ENCODE measurements at places on chromosomes 2 and 18.

DNA sequence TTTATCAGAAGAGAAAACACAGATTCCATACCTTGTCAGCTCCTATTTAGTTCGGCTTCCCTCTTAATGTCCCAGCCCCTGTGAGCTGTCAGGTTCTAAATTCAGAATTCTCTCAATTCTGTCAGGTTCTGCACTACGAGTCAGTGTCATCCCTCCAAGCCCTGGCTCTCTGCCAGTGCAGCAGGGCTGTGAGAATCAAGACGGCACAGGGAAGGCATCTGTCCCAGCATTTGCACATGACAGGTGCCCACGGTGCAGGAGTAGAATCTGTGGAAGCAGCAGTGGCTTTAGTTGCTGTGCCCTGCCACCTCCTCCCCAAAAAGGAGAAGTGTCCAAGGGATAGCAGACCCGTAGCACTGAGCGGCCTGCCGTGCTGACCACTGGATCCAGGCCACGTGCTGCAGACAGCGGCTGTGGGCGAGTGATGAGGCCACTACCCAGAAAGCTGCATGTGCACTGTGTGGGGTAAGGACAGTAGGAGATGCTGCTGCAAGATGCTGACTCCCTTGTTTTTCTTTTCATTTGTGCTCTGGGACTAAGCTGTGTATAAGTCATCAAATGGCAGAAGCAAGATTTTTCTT, 12.8 kb downstream of the RBFA start:
- no peak for DNase-seq

DNA sequence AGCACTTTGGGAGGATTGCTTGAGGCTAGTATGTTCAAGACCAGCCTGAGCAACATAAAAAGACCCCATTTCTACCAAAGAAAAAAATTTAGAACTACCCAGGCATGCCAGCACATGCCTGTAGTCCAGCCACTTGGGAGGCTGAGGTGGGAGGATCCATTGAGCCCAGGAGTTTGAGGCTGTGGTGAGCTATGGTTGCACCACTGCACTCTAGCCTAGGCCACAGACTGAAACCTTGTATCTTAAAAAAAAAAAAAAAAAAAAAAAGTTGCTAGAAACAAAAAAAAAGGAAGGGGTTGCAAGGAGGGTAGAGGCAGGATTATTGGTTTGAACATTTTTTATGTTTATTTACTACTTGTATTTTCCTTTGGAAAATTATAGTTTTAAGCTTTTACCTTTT, 4.8 kb downstream of the SEC11C start:
- DNase-seq, result no peak

GRCh38 chr2:72097276-72097675, 50.4 kb downstream of the CYP26B1 start:
- no peak for DNase-seq

- peak; percentile 75 for DNase-seq
Measured at GRCh38 chr2:133837441-133838094, 269.3 kb upstream of the NCKAP5 start.

GRCh38 chr2:72080286-72081145, 67.1 kb downstream of the CYP26B1 start:
- no peak for DNase-seq

- DNase-seq, result peak; percentile 32
Measured at GRCh38 chr2:56077359-56077915, 106.4 kb upstream of the CCDC85A start.

DNA sequence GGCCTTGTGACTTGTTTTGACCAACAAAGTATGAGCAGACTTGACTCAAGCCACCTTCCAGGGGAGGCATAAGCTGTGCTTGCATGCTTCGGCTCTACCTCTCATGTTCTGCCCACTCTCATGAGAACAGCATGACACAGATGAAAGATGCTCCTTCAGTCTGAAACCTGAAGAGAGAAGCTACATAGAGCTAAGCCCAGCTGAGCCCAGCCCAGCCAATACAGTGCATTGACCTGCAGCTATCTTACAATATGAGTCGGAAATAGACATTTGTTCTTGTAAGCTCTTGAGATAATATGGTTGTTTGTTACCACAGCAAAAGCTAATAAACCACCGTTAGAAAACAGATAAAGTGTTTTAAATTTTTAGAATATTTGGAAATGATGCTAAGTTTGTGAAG, 426.7 kb upstream of the PKDCC start:
- no peak for DNase-seq

- DNase-seq, result no peak
Measured at GRCh38 chr2:162989507-162989906, 150.9 kb upstream of the KCNH7 start.

DNA sequence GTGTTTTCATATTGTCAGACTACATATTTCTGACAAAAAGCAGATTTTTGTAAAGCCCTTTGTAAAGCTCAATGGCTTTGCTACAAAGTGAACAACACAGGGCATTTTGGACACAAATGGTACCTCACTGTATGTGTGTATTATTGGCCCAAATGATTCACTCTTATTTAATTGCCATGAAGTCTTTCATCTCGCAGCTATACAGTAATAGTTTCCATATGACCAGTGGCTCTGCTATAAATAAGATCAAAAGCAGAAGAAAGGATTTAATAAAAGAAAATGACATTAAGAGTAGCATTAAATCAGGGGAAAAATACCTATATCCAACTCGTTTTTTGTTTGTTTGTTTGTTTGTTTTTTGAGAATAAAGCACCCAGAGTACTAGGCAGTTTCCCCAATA, 284.0 kb upstream of the CCDC68 start:
- DNase-seq, result no peak
